ENCODE measurements at places on chromosomes 6 and 20.

GRCh38 chr6:158332237-158332636, 20.0 kb downstream of the TULP4 start:
- DNase-seq = no peak

DNA sequence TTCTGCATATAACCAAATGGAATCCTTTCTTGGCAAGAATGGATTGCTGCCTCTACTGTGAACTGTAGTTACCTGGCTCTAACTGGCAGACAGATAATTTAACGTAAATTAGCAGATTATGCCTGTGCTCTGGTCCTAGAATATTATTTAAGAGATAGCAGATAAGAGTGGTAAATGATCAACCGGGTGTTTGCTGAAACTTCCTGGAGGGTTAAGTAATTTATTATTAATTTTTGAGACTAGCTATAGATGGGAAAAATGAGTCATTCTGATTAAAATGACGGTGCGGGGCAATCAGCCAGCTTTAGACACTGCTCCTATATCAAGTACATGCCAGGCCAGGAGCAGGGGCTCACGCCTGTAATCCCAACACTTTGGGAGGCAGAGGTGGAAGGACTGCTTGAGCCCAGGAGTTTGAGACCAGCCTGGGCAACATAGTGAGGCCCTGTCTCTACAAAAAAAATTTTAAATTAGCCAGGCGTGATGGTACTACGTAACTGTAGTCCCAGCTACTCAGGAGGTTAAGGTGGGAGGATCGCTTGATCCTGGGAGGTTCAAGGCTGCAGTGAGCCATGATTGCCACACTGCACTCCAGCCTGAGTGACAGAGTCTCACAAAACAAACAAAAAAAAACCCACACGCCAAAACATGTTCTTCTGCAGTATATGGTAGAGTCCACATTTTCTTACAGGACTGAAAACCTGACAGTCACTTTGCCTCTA, 22.6 kb downstream of the B4GALT5 start:
- DNase-seq = peak; percentile 35

- no peak for DNase-seq
Measured at GRCh38 chr6:47360388-47360787, 50.7 kb upstream of the TNFRSF21 start.

GRCh38 chr6:75273009-75273408, 11.6 kb downstream of the TMEM30A start:
- DNase-seq = peak; percentile 10

DNA sequence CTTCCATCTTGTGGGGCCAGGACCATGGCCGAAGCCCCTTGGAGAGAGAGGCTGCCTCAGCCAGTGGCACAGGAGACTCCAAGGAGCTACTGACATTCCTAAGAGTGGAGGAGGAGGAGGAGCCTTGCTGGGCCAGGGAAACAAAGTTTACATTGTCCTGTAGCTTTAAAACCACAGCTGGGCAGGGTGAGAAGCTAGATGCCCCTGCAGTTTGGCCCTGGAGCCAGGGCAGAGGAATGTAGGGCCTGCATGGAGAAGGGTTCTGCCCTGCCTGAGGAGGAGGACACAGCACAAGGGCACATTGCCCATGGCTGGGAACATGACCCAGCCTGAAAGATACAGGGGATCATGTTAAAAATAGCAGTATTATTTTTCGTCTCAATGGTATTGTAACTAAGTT, 37.4 kb downstream of the PLCG1 start:
- DNase-seq = no peak

- no peak for DNase-seq
Measured at GRCh38 chr20:17326096-17326495, 99.3 kb downstream of the PCSK2 start.

DNA sequence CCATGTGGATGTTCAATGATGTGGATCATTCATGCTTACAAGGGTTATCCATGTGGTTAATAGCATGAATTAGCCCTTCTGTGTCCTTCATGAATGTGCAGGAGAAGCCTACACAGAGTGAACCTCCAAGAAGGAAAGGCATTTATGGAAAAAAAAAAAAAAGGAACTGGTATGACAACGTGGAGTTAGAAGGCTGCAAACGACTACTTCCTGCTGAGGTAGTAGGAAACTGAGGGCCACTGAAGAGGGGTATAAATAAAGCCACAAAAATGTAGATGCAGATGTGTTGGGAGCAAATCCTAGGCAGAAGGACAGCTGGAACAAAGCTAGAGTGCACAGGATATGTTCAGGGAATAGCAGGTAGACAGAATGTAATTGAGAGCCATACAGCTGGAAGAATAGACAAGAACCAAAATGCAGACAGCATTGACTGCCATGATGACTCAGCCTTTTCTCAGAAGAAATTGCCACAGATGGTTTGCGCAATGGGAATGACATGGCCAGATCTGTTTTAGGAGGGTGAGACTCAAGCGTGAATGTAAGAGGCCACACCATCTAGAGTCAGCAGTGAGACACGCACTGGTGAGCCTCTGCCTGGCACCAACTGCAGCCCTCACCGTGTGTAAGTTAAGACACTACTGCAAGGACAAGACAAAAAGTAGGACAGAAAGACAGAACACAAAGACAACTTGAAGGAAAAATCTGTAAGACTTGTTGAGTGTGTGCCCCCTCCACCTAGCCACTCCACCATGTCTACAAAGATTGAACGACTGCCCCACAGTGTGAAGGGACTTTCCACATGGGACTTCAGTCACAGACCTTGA, 79.8 kb downstream of the KIF13A start:
- DNase-seq = peak; percentile 99

DNA sequence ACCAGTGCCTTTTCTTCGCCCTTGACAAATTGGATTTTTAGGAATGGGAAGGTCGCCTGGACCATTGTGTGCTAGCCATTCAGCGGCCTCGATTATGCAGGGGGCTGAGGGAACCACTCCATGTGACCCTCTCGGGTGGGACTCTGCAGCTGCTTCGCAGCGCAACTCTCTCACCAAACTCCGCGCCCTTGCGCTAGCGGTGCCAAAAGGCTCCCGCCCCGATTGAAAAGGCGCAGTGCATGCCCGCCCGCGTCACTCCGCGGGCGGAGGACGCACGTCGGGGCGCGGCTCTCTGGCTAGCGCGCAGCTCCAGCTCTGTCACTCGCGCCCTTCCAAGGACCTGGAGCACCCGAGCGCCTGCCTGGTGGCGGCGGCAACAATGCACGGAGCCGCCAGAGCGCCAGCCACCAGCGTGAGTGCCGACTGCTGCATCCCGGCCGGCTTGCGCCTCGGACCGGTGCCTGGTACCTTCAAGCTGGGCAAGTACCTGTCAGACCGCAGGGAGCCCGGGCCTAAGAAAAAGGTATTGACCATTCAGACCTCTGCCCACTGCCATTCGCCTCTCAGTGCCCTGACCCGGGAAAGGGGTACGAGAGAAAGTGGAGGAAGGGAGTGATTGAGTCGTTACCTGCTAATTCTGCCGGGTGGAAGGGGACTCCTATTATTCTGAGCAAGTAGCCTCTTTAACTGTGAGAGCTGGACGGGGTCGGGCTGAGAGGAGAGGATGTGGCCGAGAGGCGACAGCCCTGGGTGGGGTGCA, at the start of gene PRDM13:
TSS of gene PRDM13 (plus strand) at position 178 of the 760 bp plus-strand sequence. CDS start at position 380, 202 bp downstream.
- no peak for DNase-seq

- no peak for DNase-seq
Measured at GRCh38 chr6:92180090-92180489, 1239.3 kb downstream of the EPHA7 start.

- no peak for DNase-seq
Measured at GRCh38 chr20:21325296-21325695, 22.2 kb downstream of the XRN2 start.

DNA sequence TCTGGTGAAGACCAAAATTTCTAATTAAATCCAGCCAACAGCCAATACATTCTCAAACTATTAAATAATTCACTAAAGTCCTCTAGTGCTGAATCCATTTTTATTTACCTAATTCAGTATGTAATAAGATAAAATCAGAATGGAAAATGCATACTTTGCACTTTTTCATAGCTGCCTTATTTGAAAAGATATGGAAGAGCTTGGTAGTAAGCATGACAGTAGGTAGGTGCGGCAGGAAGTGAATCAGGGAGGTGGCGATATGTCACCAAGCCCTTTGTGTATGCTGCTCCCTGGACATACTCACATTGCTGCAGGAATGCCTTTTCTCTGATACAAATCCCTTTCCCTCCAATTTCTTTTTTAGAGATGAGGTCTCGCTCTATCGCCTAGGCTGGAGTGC, 10.2 kb upstream of the TGM3 start:
- DNase-seq = no peak

GRCh38 chr6:130907687-130908086, 80.5 kb downstream of the SMLR1 start:
- DNase-seq = no peak

DNA sequence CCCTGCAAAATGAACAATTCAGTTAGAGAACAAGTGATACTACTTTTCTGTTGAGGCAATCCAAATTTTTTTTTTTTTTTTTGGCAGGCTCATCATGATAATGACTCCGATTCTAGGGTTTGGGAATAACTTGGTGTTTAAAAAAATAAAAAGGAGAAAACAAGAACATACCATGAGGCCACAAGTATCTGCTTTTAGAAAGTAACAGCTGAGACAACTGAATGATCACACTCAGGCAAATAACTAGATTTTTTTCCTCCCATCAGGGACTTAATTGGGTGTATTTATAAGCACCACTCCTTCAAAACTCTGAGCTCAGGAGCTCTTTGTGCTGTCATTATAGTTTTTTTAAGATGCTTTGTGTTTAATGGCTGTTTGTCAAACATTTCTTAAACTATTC, 29.6 kb downstream of the PAK5 start:
- no peak for DNase-seq

GRCh38 chr6:29561606-29562181, 2.2 kb upstream of the UBD start:
- no peak for DNase-seq

GRCh38 chr6:33192105-33192646, at the start of gene COL11A2:
COL11A2 (minus strand) TSS chr6:33192467; CDS start chr6:33192240, 227 bp downstream.
- no peak for DNase-seq

- DNase-seq = no peak
Measured at GRCh38 chr20:23915844-23916243, 36.3 kb upstream of the CST5 start.
